Adipocyte (in vitro differentiated cells): ENCODE measurements at places on chromosomes 5 and 9.

DNA sequence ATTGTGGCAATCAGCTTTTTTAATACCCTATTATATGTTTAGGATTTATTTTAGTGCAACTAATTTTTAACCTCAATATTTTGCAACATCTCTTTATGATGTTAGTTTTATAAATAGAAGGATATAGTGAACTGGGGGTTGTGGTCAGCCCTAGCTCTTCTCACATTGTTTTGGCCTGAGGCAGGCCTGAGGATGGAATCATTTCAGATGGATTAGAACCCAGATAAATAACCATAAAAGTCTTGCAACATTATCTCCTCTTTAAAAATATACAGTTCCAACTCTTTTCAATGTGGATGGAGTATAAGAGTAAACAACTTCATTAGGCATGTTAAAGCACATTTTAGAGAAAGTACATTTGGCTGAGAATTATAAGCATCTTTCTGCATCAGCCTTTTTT is 522.7 kb downstream of the NR2F1-AS1 start:
- DNase-seq, result peak; percentile 85

- no peak for DNase-seq
Observed at GRCh38 chr9:106869028-106869427, 6.1 kb downstream of the ZNF462 start.

- DNase-seq, result peak; percentile 61
Observed at GRCh38 chr5:103774721-103775120, 212.1 kb upstream of the NUDT12 start.

GRCh38 chr9:119264165-119264564 is 105.1 kb downstream of the BRINP1 start:
- no peak for DNase-seq

- DNase-seq, result no peak
Observed at GRCh38 chr9:123745451-123745850, 184.5 kb downstream of the DENND1A start.

DNA sequence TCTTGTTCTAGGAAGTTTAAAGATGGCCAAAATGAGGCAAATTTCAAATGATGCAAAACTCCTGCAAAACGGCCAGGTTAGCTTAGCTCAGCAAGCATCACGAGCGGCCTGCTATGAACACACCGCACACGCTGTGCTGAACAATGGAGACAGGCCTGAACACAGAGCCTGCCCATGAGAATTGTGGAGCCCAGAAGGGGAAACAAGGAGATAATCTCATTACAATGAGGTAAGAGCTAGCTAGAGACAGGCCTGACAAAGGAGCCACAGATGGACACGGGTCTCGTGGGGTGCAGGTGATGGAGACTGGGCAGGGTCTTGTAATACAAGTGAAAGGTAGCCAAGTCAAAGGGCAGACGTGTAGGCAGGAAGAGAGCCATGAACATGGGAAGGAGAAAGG is 50.2 kb downstream of the PSMB7 start:
- no peak for DNase-seq

DNA sequence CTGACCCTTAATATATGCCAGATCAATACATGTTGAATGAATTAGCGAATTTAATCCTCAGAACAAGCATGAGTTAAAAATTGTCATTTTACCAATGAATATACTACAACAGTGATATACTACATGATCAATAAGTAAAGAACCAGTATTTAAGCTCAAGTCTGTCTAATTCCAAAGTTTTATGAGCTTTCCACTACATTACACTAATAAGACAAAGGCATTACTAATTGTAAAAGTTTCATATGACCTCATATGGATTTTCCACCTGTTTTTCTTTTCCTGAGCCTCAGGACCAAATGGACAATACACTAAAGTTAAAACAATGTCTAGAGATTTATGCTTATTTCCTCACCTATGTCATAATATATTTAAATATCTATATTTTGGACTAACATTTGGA is 80.8 kb downstream of the OXCT1 start:
- no peak for DNase-seq

- DNase-seq, result peak; percentile 70
Observed at GRCh38 chr5:74206579-74207550, 433.7 kb downstream of the ENC1 start.

GRCh38 chr9:98625728-98626127 is 83.0 kb downstream of the GABBR2 start:
- DNase-seq, result no peak

DNA sequence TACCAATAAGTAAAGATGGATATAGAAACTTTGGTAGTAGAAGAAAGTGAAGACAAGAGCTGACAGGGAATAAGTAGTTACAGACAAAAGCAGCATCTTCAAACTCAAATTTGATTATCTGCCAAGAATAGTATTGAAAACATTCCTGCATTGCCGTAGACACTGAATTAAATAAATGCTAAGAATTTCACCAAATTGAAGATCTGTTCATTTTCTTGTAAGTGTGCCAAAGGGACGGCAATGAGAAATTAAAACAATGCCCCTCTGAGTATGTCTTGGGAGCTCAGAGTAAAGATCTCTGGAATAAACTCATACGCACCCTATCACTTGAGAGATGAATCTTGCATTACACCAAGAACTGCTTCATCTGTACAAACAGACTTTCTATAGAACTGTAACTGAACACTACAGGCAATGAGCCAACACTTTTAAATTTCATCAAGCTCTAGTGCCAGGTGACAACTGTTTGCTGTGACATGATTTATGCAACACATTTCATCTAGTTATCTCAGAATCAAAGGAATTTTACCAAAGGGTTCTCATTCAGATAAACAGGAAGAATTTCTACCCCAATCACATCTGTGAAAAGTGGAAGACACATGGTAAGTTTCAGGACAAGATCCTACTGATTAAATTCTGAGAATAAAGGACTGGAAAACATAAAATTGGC is 66.9 kb downstream of the RFX3 start:
- no peak for DNase-seq

GRCh38 chr5:100600298-100600994 is 65.3 kb downstream of the FAM174A start:
- no peak for DNase-seq

GRCh38 chr5:56012281-56012963 is 17.7 kb upstream of the IL6ST start:
- DNase-seq, result no peak

- no peak for DNase-seq
Observed at GRCh38 chr5:168776070-168776469, 196.9 kb upstream of the PANK3 start.

DNA sequence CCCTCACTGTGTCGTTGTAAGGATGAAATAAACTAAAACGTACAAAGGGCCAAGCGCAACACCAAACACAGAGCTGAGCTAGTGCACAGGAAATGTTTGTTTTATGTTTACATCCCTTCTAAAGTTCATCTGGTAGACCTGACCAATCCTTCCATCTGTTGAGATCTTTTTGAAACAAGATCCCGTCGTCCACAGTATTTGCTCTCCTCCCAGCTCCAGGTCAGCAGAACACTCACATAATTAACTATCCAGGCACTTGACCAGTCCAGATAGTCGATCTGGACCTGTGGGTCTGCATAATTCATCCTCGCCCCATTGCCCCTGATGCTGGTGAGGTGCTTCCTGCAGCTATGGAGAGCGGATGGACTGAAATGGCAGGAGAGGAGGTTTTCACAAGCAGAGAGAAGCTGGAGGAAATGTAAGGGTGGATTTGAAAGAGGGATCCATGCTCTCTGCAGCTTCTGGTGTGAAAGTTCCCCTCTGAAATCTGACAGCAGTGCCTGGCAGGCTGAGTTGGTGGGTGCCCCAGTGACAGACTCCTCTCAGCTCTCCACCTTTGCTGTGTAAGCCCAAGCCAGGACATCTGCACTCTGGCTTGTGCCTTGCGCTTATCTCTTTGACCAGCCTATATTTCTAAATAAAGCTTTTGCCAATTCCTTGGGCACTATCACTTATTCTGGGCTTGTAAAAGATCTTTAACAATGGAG is 102.4 kb downstream of the TTLL11 start:
- DNase-seq, result no peak

DNA sequence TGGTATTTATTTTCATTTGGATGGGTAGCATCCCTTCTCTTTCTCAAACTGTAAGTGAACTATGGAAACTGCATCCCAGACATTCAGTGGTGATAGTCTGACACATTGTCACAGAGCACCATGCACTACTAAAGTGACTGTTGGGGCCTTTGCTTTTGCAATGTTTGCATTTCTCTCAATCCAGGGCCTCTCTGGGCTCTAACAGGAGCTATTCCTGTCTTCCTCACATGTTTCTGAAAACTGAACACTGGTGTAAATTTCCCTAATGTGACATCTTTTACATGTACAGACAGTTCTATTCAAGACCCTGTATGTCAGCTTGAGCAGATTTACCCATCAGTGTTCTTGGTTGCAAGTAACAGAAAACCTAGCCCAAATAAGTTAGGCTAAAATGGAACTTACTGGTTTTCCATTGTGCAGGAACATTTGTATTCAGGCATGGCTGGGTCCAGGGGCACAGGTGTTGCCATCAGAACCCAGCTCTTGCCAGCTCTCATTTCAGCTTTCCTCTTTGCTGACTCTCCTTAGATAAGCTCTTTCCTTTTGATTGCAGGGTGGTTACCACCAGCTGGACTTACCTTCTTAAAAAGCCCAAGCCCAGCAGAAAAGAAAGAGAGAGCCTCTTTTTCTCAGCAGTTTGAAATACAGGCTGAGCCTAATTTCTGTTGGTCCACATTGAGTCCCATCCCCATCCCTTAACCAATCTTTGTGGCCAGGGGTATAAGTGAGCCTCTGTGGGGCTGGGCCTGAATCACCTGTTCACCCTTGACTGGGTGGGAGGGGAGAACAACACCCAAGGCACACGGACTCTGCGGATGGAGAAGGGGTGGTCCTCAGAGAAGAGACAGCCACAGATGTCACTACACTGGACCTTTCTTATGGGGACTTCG is 234.3 kb downstream of the NR3C1 start:
- no peak for DNase-seq

GRCh38 chr5:81553567-81554212 is 159.8 kb upstream of the ACOT12 start:
- DNase-seq, result no peak

- DNase-seq, result no peak
Observed at GRCh38 chr9:109149722-109150121, 17.3 kb downstream of the FRRS1L start.
